Muscle of back (tissue), 13 donors: ENCODE measurements at places on chromosomes 5 and 9. TPM values are rescaled to one million over a fixed set of nuclear protein-coding genes. Genes with fewer than 3 reads are reported as not detected.

The COL23A1 gene
- 7.3 TPM for polyA plus RNA-seq

The ANKRD34B gene
- polyA plus RNA-seq = 0.42 TPM

The C5orf52 gene
- polyA plus RNA-seq = not detected

The TOR1A gene
- polyA plus RNA-seq = 24.7 TPM
